ENCODE measurements at places on chromosomes 1 and 21.

DNA sequence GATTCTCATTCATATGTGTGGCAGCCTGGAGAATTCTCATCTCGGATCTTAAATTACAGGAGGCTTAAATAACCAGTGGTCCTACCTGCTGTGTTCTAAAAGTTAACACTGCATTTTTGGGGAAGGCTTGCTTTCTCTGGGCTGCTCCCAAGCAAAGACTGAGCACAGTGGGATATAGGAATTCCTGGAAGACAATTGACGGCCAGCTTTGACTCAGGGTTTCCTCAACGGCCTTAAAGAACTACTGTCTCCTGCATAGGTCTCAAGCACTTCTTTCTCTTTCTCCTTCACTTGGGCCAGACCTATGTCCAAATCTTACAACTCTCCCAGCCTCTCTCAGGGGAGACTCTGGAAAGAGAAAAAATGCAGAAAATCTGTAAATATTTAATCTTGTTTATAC is 1.0 kb upstream of the KRTAP13-3 start:
- DNase-seq: no peak

- no peak for DNase-seq
These were observed 40.8 kb upstream of the A3GALT2 start for GRCh38 chr1:33361532-33362235.

DNA sequence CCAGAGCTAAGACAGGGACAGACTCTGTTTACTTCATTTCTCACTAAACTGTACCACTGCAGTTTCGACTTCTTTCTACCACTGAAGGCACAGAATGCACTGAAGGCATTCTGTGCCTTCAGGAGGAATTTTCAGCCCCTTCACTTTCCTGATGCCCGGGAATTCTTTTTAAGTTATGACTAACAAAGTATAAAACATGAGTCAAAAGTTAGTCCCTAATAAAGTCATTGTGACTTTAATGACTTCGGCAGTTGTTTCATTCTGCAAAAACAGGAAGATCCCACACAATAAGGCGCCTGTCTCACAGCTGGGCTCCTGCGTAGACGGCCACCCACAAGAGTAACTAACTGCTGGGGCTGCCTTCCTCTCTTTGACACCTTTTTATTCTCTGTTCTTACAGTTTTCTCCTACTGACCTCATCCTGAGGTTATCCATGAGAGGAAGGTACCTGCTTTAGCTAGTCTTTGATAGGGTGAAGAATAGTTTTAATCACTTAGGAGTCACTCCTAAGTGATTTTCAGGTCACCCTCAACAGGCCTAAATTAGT is 183.9 kb upstream of the SGIP1 start:
- DNase-seq: no peak

GRCh38 chr1:8598783-8599182 is 218.7 kb downstream of the RERE start:
- no peak for DNase-seq

All from NCI-H2081 treated with DMSO at 0.1 percent for 48 hours (cell line).